ENCODE measurements at places on chromosomes 3 and 15.
A peak's percentile ranks its signal among the peaks of the same experiment; 100 is the strongest.

DNA sequence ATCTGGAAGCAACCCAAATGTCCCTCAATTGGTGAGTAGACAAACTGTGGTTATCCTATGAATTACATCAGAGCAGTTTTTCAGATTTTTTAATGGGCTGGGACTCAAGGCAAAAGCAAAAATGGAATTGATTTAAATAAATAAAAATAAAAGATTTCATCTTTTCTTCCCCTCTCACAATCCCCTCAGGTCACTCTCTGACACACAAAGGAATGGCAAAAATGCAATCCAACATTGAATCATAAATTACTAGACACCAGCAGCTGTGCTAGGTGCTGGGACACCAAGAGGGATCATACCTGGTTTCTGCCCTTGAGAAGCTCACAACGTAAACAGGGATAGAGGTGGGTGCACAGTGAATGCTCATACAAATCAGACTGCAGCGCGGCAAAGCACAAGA, 58.8 kb downstream of the CPN2 start:
- DNase-seq: no peak

GRCh38 chr15:60798821-60799220, 319.9 kb upstream of the ICE2 start:
- DNase-seq: no peak

- DNase-seq: peak; percentile 84
Measured at GRCh38 chr3:179071323-179072099, at the start of gene ZMAT3. Gene ZMAT3, minus strand, starts transcription at chr3:179071809. Its CDS starts 4,057 bp downstream, at chr3:179067752.

- DNase-seq: no peak
Measured at GRCh38 chr3:128613083-128613829, 37.4 kb downstream of the RPN1 start.

DNA sequence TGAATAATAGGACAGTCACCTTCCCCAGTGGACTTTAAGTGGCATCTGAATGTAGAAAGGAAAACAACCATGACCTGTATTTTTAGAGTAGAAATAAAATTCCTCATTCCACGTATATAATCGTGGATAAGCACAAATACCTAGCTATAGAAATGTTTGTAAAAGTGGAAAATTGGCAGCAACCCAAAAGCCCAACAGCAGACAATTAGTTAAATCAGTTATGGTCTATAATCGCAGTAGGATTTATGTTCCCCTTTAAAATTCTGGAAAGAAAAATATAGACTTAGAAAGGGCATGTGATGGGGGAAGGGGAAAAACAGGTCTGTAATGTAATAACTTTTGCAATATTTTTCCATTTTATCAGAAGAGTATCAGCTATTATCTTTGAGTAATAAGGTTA, 241.9 kb upstream of the ST8SIA2 start:
- no peak for DNase-seq

GRCh38 chr3:77667901-77668300, 628.0 kb downstream of the ROBO2 start:
- no peak for DNase-seq

GRCh38 chr15:69994429-69995205, 103.1 kb downstream of the TLE3 start:
- no peak for DNase-seq

GRCh38 chr3:89419647-89420241, 312.3 kb downstream of the EPHA3 start:
- no peak for DNase-seq

GRCh38 chr3:15051531-15051930, 13.6 kb downstream of the MRPS25 start:
- DNase-seq: no peak

GRCh38 chr3:126912491-126913195, 70.3 kb upstream of the PLXNA1 start:
- no peak for DNase-seq

DNA sequence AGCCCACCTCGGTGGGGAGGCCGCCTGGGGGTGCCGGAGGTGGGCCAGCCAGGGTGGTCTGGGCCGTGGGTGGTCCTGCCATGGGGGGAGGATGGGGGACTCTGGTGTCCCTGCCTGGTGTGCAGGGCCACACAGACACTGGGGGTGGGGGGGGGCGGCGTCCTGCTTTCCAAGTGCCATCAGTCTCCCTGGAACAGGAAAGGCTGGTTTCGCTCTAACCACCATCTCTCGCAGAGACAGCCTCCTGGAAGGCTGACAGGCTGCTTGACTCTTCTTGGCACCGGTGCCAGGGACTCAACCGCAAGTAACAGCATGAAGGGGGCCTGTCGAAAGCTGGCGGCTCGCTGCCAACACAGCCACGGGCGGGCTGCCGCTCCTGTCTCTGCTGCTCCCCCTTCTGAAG, 40.3 kb downstream of the RGMA start:
- DNase-seq: peak; percentile 14

DNA sequence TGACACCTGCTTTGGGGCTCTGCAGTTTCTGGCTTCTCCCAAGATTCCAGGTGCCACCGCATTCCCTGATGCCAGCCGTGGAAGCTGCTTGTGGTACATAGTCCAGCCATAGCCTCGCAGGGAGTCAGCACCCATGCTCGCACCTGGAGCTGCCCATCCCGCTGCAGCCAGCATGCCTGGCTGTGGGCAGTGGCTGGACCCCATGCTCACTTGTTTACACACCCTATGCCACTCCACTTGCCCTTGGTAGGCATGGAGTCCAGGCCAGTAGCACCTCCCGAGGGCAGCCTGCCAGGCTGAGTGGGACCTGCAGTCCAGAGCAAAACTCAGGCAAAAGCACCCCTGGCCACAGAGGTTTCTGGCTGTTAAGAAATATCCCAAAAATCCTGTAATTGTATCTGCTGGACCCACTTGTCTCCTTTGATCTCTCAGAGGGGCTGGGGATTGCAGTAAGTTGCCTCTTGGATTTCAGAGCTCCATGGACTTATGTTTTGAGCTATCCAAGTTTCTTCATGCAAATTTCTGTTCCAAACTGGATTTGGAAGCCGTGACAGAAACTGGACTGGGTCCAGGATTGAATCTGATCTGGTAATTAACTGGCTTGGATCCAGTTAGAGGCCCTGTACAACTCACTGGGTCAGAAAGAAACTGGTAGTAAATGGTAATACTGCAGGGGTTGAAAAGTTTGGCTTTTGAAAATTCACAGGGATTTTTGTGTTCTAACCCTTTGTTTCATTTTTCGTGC, 149.3 kb downstream of the FMN1 start:
- DNase-seq: no peak

DNA sequence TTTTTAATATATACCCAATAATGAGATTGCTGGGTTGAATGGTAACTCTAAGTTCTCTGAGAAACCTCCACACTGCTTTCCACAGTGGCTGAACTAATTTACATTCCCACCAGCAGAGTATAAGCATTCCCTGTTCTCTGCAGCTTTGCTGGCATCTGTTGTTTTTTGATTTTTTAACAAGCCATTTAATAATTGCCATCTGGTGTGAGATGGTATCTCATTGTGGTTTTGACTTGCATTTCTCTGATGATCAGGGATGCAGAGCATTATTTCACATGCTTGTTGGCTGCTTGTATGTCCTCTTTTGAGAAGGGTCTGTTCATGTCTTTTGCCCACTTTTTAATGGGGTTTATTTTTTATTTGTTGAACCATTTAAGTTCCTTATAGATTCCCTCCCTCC, 75.0 kb upstream of the EPHB3 start:
- no peak for DNase-seq

DNA sequence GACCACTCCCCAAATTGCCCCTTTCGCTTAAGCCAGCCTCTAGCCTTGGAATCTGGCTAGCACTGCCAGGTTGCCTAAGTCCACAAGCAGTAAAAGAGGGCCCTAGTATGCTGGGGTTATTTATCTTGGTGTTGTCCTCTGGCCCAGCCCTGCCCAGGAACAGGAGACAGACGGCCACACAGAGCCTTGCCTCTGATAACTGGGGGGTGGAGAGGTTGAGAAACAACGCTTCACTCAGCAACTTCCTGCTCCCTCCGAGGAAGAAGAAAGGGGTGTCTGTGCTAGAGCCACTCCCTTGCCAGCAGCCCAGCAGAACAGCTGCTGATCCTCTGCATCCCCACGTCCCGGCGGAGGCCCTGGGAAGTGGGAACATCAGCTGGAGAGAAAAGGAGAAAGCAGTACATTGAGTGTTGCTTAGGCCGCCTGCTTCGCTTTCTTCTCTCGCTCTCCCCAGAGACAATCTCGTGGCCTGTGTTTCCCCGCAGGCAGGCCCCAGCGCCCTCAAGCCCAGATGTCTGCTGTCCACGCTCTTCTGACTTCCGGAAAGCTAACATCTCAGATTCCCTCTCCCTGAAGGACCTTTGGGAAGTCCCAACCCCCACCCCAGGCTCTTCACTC, 22.6 kb upstream of the C3orf70 start:
- peak; percentile 28 for DNase-seq

DNA sequence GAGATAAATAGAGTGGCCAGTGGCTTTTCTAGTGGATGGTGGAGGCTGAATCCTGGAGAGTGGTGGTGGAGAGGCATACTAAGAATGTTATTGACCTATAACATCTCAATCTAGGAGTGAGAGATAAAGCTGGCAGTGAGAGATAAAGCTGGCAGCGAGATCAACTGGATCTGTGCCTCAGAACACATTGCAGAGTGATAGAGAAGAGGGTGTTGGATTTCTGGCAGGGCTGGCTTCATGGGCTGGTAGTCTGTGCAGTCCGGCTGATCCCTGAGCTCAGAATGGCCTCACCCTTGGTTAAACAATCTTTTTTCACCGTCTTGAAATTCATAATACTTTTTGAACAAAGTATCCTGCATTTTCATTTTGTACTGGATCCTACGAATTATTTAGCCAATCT, 221.2 kb downstream of the NLGN1 start:
- no peak for DNase-seq

- DNase-seq: no peak
Measured at GRCh38 chr3:11498646-11499045, 145.1 kb downstream of the VGLL4 start.

GRCh38 chr3:173351886-173352285, 45.7 kb upstream of the NLGN1 start:
- no peak for DNase-seq

GRCh38 chr15:45664451-45664850, 29.6 kb downstream of the SQOR start:
- DNase-seq: no peak

- no peak for DNase-seq
Measured at GRCh38 chr3:3665961-3666640, 133.1 kb upstream of the LRRN1 start.

DNA sequence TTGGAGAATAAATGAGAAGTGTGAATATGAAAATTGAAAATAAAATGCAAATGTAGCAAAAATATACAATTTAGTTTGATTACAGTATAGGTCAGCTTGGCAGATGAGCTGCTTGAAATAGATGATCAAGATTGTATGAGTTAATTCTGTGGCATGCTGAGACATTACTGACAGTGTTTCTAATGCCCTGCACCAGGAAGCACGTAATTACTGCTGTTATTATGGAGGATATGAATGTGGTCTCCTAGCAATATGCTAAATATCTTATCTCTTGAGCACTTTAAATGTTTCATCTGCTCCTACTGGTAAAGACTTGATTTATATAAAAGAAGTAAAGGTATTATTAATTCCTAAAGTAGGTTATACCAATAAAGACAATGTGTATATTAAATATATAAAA, 1015.5 kb downstream of the PLOD2 start:
- no peak for DNase-seq

GRCh38 chr3:183349421-183350157, 78.8 kb downstream of the MCF2L2 start:
- no peak for DNase-seq

DNA sequence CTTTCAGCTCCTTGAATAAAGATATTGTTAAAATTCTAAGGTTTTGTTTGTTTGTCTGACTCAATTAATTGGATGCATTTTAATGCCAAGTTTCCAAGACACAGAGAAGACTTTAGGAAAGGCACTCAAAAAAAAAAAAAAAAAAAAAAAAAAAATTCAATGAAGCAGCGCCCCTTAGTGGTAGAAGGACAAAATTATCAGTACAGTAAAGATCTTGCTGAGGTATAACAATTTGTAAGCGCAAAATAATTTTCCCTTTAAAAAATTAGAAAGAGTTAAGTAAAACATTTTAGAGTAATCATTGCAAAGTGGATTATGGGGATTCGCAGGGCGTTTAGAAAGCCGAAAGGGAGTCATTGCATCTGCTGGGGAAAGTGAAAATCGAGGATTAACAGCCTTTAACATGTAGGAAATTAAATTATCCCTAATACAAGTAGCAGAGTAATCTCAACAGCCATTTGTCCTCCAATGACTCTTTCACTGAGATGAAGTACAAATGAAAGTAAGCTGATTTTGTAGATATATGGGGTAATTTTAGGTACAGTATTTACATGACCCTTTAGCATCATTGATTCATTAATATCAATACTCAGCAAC, 5.8 kb upstream of the DIS3L start:
- no peak for DNase-seq

Data from hypothalamus (tissue), 51 donors.